Neural progenitor cell (in vitro differentiated cells): ENCODE measurements at places on chromosomes 4 and X. TPM values are rescaled to one million over a fixed set of nuclear protein-coding genes. Genes with fewer than 3 reads are reported as not detected.

DNA sequence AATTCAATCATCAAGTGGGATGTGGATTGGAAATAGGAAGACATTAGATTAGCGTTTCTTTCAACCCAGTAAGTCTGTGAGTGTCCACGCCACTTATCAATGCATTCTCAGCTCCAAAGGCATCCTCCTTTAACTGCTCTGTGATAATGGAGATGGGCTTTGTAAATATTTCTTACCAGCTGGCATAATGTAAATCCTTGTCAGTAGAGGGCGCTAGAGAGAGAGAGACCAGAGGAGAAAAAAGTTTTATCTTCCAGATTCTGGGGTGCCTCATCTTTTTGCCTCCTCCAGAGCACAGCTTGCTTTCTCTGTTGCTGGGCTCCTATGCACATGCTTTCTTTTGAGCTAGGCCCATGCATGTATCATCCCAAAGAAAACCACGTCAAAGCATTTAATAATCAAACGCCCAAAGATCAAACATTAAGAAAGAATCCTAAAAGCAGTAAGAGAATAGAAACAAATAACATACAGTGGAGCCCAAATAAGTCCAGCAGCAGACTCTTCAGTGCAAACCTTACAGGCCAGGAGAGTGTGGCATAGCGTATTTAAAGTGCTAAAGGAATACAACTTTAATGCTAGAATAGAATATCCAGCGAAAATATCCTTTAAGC lies 9.6 kb upstream of the MTMR1 start:
- DNase-seq: peak; percentile 55

DNA sequence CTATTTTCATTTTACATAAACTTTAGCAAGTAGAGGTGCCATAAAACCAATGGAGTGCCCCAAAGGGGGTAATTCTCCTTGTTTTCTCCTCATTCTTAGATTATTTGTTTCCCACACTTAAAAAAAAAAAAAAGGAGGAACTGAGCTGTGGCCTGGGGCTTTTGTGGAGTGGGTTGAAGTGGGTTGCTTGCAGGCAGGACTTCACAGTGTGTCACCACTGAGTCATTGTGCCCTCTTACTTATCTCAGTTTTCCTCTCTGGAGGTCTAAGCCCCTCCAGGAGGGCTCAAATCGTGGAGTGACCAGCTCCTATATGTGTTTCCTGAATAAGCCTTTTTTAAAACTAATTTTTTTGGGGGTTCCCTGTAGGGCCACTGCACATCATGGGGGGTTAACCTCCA lies 69.0 kb downstream of the SLC16A2 start:
- no peak for DNase-seq

GRCh38 chr4:14176613-14177012 lies 549.1 kb upstream of the BOD1L1 start:
- DNase-seq: no peak

GRCh38 chr4:70895811-70896491 lies 6.2 kb upstream of the MOB1B start:
- no peak for DNase-seq

The ZCCHC18 gene
- total RNA-seq: 4.6 and 5.1 TPM in 2 replicates

The FAM114A1 gene
- 5.1 and 7.4 TPM in 2 replicates for total RNA-seq

The SLC25A5 gene
- total RNA-seq: 205 and 289 TPM in 2 replicates

DNA sequence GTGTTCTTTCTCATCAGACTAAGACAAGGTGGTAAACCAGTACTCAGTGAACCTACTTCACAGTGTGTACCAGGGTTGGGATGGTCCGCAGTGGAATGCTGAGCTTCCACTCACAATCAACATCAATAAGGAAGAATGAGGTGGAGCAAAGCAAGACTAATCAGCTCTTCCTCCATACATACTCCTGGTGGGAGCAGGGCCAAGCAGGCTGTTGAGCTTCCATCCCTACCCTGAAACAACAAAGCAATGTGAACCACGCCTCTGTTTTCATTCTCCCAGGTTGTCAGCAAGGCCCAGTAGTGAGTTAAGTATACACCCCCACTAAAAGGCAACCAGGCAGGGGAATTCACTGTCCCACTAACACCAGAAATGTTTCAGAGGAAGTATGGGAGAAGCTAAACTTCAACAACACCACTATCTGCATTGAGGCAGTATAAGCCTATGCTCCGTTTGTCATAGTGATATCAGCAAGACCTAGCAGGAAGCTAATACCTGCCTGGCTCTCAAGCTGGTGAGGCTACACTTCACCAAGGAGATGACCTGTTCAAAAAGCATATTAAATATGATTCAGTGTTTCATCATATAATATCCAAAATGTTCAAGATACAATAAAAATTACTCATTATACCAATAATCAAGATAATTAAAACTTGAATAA lies 109.5 kb downstream of the DDX60 start:
- no peak for DNase-seq

The PHOX2B gene
- total RNA-seq: not detected in 2 replicates

DNA sequence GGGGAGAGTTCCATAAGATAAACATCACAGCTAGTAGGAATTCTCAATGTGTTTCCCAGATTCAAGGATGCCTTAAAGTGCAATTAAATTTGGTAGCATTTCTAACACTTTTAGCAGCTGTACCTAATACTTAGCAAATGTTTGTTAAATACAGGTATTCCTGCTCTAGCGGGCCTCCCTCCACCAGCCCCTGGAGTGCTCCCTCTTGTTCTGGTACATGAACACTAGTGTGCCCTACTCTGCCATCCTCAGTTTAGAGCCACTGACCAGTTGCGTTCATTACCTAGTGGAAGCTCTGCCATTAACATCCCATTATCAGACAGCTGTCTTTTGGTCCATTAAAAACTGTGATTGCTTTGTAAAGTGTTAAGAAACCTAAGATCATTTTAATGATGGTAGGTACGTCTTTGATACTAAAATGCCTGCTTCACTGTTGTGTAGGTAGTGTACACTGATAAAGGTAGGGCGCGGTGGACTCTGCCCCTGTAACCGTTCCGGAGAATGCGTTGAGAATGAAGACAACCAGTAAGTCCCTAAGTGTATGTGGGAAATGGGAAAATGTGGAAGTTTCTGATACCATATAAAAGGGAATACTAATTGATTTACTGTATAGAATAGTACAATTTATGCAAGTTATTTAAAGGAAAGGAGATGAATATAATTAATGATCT lies 21.7 kb downstream of the KIAA0232 start:
- DNase-seq: no peak

DNA sequence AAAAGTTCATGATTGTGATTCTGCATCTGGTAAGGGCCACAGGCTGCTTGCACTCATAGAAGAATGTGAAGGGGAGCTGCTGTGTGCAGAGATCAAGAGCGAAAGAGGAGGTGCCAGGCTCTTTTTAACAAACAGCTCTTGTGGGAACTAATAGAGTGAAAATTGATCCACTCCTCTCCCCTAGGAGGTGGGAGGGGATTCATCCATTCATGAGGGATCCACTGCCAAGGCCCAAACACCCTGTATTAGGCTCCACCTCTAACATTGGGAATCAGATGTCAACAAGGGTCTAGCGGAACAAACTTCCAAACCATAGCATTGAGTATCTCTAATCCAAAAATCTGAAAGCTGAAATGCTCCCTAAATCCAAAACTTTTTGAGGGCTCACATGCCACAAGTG lies 16.4 kb upstream of the PPID start:
- no peak for DNase-seq

The CXCR3 gene
- not detected in 2 replicates for total RNA-seq

DNA sequence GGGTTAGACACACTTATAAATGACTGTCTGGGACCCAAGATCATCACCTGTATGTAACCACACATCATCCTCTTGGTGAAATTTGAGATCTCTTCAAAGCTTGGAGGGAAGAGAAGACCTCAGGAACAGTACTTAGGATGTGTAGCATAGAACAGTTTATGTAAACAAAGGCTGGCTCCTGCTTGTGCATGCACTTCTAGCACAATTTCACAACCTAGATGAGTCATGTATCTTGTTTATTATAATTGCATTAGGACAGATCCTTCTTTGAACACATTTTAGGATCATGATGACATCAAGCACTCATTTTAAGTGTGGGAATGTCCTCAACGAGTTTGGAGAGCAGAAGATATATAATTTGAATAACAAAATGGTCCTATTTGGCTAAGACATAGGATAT lies 26.3 kb upstream of the ZMAT1 start:
- no peak for DNase-seq

- no peak for DNase-seq
These were observed 9.8 kb downstream of the DGKQ start for GRCh38 chr4:963276-964225.

GRCh38 chr4:41156574-41156973 lies 57.8 kb downstream of the APBB2 start:
- no peak for DNase-seq
